NCI-H2081 treated with DMSO at 0.1 percent for 48 hours (cell line): ENCODE measurements at places on chromosomes 2 and 18.

GRCh38 chr2:126677176-126677538, 21.2 kb downstream of the GYPC start:
- no peak for DNase-seq

- no peak for DNase-seq
Observed at GRCh38 chr2:239235311-239235710, 165.5 kb downstream of the HDAC4 start.

DNA sequence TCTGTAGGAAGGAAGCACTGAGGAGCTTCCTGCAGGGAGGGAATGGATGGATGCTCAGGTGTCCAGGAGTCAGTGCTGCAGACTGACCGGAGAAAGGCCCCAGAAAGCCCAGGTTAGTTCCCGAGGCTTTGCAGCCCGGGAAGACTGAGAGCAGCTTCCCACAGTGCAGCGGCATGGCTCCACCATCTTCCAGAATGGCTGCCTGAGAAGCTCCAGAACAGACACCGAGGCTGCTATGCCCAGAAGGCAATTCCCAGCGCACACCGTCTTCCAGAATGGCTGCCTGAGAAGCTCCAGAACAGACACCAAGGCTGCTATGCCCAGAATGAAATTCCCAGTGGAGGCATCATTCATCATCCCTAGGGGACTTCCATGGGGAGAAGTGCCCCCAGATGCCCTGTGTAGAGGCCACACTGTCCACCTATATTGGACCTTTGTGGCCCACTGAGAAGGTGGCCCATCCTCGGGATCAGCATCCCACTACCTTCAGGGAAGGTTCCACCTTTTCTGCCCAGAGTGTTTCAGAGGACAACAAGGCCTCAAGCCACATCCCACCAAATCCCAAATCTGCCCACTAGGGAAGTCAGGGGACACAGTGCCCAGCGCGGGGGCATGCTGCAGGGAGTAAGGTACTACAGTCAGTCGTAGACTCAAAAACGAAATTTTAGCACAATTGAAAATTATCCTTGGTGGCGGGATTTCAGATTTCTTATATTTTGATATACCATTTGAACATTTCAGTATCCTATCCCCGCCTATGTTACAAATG, 80.5 kb downstream of the KCNF1 start:
- DNase-seq: no peak

GRCh38 chr2:38079116-38080052, 3.4 kb upstream of the CYP1B1 start:
- DNase-seq: no peak

- DNase-seq: no peak
Observed at GRCh38 chr2:214807653-214808052, 1.8 kb downstream of the BARD1 start.

- DNase-seq: peak; percentile 8
Observed at GRCh38 chr18:30970196-30970816, 72.2 kb downstream of the DSC3 start.

DNA sequence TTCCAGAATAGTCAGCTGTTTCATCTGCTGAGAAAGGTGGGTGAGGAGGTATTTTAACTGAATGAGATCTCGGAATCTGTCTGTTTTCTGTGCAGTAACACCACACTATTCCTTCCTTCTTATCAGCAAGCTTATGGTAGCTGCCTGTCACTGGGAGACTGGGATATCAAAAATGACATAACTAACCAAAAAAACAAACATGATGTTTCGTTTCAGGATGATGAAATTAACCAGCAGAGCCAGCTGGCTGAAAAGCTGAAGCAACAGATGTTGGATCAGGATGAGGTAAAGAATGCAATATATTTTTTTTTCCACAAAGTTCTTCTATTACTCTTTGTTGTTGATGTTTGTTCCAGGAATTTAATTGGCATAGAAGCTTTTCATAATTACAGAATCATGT, 59.8 kb upstream of the LYPD6B start:
- no peak for DNase-seq

DNA sequence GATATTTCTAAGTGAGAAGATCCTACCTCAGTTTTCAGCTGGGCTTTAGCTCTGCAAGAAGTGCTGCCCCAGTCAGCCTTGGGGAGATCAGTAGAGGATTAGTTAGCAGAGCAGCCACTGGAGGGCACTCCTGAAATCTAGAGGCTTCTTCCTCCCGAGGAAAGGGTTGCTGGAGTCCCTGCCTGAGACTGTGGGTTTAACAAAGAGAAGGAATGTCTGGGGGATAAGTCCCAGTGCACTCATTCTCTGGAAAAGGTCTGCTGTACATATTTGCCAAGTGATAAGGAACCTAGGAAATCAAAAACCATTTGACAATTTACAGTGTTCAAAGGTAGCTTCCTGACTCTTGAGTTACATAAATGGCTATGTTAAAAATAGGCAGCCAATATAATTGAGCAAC, 207.2 kb downstream of the SLC8A1 start:
- peak; percentile 23 for DNase-seq

- no peak for DNase-seq
Observed at GRCh38 chr2:96142217-96143113, 2.8 kb downstream of the DUSP2 start.

DNA sequence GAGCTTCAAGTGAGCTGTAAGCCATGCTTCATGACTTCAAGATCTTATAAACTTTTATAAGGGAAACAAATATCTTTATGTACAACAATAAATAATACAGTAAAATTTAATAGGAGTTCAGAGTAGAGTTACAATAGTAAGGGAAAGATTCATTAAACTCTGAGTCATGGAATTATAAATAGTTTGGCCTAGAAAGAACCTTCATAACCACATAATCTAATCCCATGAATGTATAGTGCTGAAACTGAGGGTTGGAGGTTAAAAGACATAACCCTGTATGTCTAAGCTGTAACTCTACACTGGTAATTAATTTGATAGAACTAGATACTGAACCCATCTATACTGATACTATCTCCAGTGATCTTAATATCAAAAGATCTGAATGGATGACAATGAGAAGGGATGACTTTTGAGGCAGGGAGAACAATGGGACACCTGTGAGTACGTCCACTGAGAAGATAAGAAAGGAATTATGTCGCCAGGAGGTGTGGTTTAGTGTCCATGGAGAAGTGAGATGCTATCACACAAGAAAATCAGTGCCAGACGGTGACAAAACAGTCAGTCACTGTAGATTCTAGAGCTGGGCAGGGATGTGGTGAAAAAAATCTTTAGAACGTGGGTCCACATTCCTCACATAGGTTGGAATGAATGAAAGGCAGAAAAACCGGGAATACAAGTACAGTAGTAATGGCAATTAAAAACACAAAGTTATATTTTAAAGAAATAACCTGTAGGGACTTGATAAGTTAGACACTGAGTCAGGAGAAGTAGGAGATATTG, 1.1 kb downstream of the IL1F10 start:
- DNase-seq: no peak

DNA sequence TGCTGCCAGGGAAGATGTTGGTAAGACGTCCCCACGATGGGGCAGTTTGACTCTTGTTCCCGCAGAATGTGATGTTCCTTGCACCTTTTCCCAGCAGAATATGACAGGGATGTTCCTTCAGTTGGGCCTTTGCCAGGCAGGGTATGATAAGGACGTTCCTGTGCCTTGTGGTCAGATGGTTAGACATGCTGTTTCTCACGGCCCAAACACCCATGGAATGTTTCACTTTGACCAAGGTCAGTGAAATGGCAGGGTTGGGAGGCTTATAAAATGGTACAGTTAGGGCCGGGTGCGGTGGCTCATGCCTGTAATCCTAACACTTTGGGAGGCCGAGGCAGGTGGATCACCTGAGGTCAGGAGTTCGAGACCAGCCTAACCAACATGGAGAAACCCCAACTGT, 40.3 kb upstream of the YPEL5 start:
- DNase-seq: no peak

GRCh38 chr2:39597314-39597713, 68.4 kb upstream of the TMEM178A start:
- no peak for DNase-seq

GRCh38 chr2:184030989-184031388, 567.3 kb upstream of the ZNF804A start:
- DNase-seq: no peak

GRCh38 chr2:170024721-170025120, 153.2 kb upstream of the MYO3B start:
- no peak for DNase-seq

DNA sequence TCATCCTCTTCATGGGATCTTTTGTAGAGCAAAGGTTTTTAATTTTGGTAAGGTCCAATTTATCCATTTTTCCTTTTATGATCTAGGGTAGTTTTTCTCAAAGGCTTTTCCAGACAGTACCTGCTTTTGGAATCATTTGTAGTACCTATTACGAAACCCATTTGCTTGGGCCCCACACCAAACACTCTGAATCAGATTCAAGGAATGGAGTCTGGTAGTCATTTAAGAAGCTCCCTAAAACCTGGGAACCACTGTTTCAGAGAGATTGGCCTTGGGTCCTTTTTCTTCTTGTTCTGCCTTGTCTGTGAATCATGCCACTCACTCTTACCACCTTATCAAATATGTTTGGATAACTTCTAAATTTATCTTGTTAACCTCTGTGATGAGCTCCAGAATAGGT, 40.3 kb downstream of the OSBPL6 start:
- DNase-seq: no peak

- no peak for DNase-seq
Observed at GRCh38 chr18:79916546-79917168, 34.8 kb downstream of the SLC66A2 start.

DNA sequence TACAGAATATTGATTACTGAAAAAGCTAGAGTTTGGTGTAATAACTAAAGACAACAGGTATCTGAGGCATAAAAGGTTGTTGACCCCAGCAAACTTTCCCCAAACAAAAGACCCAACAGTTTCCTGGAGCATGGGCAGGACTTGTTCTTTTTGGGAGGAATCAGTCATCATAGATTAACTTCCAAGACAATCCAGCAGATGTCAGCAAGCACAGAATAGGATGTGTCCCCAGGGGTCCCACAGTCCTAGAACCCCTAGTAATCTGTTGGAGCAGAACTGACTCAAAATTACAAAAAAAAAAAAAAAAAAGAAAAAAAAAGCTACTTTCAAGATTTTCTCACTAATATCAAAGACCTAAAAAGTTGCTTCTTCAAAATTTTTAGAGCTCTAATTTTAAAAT, 564.7 kb upstream of the SLC39A10 start:
- no peak for DNase-seq

DNA sequence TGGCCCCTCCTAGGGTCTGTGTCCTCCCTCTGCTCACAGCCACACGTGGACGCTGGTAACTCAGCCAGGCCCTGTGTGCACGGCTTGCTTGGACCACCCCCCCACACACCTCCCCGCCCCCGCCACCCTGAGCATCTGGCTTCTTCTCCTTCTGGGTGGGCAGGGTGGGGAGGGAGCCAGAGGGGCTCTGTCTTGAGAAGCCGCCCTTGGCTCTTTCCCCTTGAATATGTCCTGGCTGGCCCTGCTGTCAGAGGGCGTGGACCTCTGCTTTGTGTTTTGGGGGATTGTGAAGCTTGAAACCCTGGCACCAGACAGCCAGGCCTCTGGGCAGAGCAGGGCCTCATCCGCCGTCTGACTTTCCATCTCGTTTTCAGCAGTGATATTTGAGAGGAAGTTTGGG, 72.1 kb downstream of the GLI2 start:
- DNase-seq: no peak

GRCh38 chr2:12176623-12177454, 430.4 kb downstream of the LPIN1 start:
- DNase-seq: no peak

- DNase-seq: no peak
Observed at GRCh38 chr2:238895361-238895882, 47.5 kb downstream of the TWIST2 start.

GRCh38 chr2:58860586-58860985, 619.5 kb upstream of the FANCL start:
- no peak for DNase-seq

GRCh38 chr18:37570336-37570930, 4.8 kb upstream of the CELF4 start:
- no peak for DNase-seq

DNA sequence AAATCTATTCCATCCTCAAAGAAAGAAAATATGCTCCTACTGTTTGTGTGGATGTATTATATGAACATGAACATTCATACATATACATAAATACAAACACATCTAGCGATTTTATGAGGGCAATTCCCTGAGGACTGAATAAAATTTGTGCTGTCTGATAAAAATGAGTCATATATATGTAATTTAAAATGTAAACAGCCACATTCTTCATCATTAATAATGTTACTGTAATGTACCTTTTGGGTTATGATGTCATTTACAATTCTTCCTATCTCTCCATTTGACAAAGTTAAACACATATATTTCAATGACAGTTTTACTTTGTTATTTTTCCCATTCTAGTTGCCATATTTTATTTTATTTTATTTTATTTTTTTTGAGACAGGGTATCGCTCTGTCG, 91.3 kb upstream of the ZFP36L2 start:
- DNase-seq: no peak

DNA sequence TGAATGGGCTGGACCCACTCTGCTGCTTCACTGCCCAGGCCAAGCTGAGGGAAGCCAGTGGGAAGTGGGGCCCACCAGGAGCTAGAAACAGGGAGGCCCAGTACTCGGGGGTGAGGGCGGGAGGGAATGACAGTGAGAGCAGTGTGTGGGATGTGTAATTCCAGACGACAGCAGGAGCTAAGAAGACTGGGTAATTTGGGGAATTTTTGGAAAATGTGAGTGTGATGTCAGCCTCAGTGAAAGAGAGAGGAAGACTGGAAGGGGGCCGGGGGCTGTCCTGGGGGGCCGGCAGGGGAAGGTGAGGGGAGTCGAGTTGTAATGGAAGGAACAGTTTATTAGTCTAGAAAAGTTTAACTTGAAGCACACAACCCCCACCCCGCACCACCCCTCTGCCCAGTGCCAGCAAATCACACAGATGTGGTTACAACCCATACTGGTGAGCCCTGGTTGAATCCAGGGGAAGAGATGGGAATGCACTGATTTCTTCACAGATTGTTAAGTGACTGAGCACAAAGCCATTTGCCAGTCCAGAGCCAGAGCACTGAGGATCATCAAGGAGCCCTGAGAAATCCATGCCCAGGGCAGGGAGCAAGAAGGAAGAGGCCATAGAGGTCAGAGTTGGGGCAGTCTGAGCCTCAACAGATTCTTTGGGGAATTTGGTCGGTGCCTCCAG, 76.7 kb upstream of the PKDCC start:
- no peak for DNase-seq

- DNase-seq: peak; percentile 40
Observed at GRCh38 chr2:231683292-231684235, 24.8 kb upstream of the PTMA start.

GRCh38 chr2:42101206-42102023, 53.6 kb downstream of the PKDCC start:
- DNase-seq: no peak

DNA sequence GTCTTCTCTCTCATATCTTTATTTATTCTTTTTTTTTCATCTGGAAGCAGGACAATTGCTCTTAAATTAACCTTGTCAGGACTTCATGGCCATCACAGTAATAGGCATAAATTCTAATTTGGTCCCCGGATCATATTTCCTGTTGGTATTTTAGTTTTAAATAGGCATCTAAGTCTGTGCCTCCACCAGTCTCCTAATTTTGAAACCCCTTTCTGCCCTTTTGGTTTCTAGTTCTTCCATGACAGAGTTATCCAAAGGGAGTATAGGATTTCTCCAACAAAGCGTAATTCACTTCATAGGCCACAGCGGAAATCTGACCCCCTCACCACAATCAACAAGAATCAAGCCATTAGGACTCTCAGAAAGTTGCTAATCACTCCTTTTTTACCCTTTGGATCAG, 3.8 kb downstream of the EPHA4 start:
- no peak for DNase-seq
